ENCODE measurements at places on chromosomes 5 and 9. TPM values are rescaled to one million over a fixed set of nuclear protein-coding genes. Genes with fewer than 3 reads are reported as not detected.

DNA sequence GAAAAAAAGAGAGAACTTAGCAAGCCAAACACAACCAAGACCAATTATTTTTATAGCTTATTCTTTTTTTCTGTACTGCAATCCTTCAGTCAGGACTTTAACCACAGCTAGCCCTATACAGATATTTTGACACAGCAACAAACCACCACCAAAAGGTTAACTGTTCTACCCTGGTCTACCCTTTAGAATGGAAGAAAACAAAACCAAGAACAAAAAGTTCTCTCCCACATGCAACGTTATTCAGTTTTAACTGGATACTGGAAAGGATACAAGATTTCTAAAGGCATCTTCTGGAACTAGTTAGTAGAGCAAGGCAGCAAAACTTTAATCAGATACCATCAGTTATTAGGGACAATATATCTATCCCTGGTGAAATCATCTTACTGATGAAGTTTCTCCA is 32.6 kb downstream of the ECPAS start:
- DNase-seq, result no peak

- DNase-seq, result no peak
Measured at GRCh38 chr5:136768457-136768856, 403.1 kb upstream of the TRPC7 start.

DNA sequence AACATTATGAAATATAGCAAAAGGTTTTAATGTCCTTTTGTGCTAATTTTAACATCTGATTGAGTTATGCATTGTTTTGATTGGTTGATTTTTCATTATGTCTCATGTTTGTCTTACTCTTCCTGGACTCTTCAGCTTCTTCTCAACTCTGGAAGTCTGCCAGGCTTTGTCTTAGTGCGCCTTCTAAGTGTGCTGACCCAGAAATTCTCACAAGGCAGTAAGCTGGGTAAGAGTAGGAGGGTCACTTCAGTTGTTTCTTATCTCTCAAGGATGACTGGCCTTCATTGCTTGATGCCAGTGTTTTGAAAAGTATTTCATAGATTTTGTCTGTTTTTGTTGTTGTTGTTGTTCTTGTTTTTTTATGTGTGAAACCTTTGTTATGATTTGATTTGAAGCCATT is 59.2 kb downstream of the RIC1 start:
- DNase-seq, result no peak

NSG2 gene
- total RNA-seq, result not detected

- DNase-seq, result no peak
Measured at GRCh38 chr5:159911349-159911748, 4.9 kb upstream of the ADRA1B start.

DNA sequence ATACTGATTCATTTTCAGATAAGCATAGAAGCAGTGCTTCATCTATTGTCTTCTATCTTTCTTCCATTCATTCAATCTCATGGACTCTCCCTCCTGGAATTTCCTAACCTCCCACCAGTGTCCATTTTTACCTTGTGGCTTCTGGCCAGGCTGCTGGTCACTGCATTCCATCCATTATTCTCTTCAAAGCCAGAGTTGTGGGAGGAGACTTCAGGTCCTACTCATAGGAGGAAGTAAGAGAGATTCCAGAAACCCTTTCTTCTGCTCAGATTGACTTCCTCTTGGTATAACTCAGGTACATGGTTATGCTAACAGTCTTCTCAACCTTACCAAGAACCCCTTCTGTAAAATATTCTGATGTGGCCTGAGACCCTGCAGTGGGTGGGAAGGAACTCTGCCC is 153.3 kb upstream of the SLC12A2 start:
- DNase-seq, result no peak

DNA sequence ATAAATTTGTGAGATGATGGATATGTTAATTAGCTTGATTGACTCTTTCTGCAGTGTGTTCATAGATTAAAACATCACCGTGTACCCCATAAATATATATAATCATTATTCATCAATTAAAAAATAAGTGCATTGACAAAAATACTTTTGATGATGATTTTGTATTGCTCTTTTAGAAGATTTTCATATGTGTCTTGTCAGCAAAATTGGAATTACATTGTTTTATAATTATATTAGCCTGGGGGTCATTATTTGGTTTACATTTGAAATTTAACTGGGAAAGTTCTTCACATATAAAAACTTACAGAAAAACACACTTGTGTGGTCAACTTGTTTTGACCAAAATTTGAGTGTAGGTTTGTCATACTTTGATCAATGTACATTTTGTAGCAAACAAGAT is 614.6 kb upstream of the ITGA1 start:
- no peak for DNase-seq

NRARP gene
- 6.5 TPM for total RNA-seq

GRCh38 chr9:112149211-112149610 is 25.9 kb downstream of the SUSD1 start:
- DNase-seq, result no peak

- DNase-seq, result no peak
Measured at GRCh38 chr5:158679221-158679641, 420.5 kb downstream of the EBF1 start.

DNA sequence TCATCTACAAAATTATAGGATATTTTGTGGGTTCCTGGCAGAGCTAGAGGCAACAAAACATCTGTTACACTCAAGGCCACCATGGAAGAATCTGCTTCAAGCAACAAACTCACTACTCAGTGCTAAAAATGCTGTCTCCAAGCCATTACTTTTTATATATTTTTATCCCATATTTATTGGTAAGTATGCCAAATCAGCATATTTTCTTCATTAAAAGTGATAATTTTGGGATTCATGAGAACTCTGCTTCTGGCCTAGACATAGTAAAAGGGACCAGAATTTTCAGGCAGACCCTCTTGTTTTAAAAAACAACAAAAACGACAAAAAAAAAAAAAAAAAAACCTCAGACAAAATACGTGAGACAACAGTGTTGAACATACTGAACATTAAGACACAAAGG is 236.0 kb downstream of the EDIL3 start:
- no peak for DNase-seq

ISL1 gene
- 0.15 TPM for total RNA-seq

GRCh38 chr9:83956436-83957247 is 23.4 kb downstream of the HNRNPK start:
- DNase-seq, result peak; percentile 91

TYRP1 gene
- total RNA-seq, result 5.8 TPM

DNA sequence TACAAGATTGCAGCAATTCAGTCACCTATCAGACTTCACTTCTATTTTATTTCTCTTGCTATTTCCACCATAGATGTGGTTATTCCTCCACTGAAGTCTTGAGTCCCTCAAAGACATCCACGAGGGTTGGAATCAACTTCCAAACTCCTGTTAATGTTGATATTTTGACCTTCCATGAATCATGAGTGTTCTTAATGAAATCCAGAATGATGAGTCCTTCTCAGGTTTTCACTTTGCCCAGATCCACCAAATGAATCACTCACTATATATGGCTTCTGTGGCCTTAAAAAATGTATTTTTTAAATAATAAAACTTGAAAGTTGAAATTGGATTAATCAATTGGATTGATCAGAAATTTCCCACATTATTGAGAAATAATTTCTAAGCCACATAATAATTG is 1821.0 kb downstream of the EFNA5 start:
- DNase-seq, result no peak

ADAMTS2 gene
- total RNA-seq, result 13.0 TPM

DNA sequence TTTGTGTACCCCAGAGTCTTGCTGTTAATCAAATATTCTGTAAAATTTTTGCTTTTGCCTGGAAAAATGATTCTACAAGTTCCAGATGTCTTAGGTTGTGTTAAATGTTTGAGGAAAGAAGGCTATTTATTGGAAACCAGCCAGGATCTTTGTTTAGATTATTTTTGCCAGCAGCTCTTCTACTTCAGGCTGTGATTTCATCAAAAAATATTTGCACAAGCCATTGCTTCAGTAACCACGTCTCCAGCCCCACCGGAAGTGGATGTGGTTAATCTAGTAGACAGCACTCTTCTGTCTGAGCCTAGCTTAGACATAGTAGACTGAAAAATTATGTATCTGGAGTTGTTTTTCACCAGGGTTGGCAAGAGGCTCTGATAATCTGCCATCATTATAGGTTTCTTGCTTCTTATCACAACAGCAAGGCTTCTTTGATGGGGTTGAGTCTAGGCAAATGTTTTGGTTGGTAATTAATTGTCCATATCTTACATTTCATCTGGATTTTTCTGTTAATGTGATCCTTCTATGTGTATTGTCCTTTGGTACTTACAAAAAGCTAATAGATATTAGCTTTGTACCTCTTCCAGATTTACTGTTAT is 17.1 kb downstream of the KCTD16 start:
- DNase-seq, result peak; percentile 76

DNA sequence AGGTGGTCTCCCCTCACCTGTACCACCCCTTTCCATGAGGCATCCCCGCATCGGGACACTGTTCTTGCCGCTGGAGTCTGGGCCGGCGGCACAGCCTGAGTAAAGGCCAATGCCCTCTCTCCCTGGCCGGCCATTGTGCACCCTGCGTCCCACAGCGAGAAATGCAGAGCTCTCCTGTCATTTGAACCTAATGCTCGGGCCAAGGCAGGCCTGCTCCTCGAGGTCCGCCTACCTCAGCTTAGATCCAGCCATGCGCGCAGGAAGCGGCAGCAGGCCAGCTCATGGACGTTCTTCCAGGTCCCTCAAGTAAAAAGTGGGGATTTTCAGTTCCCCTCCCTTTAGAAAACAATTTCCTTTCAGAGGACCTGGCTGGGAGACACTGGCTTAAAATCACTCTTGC is 135.0 kb downstream of the HSD17B3 start:
- DNase-seq, result no peak

DNA sequence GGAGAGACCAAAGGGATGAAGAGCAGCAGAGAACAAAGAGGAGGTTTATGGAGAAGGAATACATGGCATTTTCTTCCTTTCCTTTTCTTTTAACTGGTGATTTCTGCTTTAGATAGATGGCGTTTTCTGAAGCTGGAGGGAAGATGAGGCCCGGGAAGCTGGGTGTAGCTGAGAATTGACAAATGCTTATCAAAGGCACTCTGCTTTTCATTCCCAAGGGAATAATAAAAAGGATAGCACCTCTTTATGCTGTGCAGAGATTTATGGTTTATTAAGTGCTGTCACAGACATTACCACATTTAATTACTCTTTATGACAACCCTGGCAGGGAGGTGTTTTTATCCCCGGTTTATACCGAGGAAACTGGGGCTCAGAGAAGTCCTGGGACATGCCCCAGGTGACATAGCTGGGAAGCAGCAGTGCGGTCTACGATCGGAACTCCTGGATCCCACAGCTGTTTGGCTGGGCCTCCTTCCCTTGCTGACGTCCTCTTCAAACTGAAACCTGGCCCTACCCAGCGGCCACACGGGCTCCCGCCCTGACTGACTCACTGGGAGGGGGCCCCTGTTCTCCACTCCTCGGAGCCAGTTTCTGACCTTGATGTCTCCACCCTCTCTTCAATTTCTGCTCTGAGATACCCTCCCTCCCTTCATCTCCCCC is 8.2 kb upstream of the EPB41L4B start:
- peak; percentile 71 for DNase-seq

ANXA6 gene
- 120 TPM for total RNA-seq

DNA sequence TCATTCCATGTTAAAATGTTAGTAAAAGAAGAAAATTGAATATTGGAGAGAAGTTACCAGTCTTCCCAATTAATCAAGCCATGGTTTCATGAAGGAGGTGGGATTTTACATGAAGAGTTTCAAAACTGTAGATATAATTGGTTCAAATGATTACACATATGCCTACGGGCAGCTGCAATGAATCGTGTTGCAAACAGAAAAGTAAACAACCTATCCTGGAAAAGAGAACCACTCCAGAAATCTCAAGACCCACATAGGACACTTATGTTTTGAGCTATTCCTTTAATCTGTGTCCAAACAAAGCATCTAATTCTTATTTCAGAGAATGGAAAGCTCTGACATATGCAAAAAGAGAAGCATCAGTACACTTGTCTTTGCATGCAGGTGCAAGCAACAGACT is 340.2 kb downstream of the NDUFS4 start:
- DNase-seq, result no peak

DNA sequence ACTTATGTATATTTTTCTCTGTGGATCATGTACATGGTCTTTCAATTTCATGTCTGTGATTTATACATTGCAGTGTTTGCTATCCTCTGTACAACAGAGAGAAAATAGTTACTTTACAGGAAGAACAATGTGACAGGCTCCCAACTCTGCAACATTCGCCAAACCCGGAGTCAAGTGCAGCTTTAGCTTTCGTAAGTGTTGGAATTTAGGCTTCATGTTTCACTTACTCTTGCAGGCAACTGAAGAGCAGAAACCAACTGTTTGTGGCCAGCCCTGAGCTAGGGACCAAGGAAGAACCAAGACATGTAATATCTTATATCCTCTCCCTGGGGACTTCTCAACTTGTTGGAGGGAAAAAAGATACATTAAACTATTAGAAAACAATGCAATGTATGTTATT is 147.9 kb downstream of the C5orf15 start:
- no peak for DNase-seq

GRCh38 chr5:54113060-54113459 is 197.3 kb downstream of the ARL15 start:
- DNase-seq, result no peak

GRCh38 chr9:15300218-15300617 is 6.8 kb downstream of the TTC39B start:
- DNase-seq, result no peak

- no peak for DNase-seq
Measured at GRCh38 chr9:122107291-122107805, 14.2 kb upstream of the TTLL11 start.

DNA sequence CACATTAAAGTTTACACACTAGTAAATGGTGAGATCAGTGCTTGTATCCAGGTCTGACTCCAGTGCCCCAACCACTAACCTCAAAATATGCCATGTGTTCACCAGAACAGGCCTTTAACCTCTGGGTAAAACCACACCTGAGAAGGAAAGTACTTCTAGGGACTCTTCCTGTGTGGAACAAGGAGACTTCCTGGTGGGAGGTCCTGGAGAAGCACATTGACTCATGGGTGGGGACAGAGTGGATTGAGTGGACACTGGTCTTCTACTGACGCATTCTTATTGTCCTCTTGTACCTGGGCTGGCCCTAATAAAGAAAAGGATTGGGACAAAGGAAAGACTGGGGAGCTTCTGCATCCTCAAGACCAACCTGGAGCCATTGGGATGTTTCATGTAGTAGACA is 43.4 kb downstream of the ANGPTL2 start:
- no peak for DNase-seq

PCDHGB6 gene
- 7.7 TPM for total RNA-seq

DNA sequence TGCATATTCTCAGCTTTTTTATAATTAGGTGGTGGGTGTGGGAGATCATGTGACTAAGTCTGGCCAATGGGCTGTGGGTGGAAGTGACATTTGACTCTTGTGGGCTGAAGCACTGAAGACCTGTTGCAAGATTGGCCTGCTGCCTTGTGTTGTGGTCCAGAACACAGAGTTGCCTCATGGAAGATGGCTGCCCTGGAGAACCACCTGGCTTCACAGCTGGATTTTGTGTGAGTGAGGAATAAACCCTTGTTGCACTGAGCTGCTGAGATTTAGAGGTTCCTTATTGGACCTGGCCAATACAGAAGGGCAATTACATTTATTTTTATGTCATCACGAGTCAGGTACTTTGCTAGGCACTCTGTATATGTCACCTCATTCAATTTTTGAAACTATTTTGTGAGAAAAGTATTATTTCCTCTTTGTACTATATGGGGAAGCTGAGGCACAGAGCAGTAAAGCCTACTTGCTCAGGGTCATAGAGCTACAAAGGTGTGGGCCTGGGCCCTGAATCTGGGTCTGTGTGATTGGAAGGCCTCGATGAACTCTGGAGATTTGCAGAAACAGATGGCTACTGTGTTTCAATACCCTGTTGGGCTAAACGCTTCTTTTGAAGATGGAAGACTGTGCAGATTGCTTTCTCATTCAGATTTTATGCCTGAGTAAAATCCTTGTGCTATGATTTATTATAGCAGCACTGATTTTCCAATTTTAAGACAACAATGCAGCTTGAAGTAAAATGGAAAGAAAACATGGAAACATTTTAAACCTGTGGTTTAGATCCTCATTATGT is 71.2 kb upstream of the TBC1D2 start:
- no peak for DNase-seq

Data from lower lobe of right lung (tissue), 2 donors.